Jurkat, Clone E6-1 (cell line): ENCODE measurements at places on chromosomes 4 and X.

GRCh38 chr4:48774760-48775710 lies 5.0 kb downstream of the FRYL start:
- no peak for DNase-seq

GRCh38 chrX:40996886-40997530 lies 88.2 kb upstream of the USP9X start:
- peak; percentile 55 for DNase-seq

GRCh38 chr4:1239950-1240307 lies 9.0 kb downstream of the CTBP1 start:
- DNase-seq: no peak

DNA sequence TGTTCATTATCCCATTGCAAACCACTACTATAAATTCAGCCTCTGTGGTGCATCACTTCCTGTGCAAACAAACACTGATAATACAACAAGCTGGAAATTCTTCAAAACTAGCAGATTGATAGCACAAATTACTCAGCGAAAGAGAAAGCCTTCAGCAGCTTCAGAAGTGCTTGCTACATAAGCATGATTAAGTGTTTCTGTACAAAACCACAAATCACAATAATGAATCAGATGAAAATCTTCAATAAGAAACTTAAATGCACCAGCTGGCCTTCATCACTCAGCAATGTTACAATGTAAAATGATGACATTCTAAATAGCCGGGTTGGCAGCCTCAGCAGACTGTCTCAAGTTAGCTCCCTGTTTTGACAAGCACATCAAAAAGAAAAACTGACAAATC lies 262.2 kb downstream of the SPOCK3 start:
- no peak for DNase-seq

GRCh38 chr4:162847945-162848549 lies 318.6 kb downstream of the NAF1 start:
- no peak for DNase-seq

DNA sequence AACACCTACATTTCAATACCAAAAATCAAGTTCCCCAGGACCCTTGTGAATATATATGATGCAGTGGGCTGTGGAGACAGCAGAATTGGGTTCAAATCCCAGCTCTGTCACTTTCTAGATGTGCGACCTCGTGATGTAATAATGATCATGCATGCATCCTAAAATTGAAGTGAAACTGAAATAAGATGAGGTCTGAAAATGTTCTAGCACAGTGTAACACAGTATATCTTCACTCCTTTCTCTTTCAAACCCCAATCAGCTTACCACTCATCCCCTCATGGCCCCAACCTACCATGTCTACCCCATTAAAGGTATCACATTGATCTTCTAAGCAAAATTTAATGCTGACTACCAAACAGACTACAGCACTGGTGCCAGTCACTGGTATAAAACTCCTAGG lies 69.9 kb upstream of the BRS3 start:
- DNase-seq: no peak

DNA sequence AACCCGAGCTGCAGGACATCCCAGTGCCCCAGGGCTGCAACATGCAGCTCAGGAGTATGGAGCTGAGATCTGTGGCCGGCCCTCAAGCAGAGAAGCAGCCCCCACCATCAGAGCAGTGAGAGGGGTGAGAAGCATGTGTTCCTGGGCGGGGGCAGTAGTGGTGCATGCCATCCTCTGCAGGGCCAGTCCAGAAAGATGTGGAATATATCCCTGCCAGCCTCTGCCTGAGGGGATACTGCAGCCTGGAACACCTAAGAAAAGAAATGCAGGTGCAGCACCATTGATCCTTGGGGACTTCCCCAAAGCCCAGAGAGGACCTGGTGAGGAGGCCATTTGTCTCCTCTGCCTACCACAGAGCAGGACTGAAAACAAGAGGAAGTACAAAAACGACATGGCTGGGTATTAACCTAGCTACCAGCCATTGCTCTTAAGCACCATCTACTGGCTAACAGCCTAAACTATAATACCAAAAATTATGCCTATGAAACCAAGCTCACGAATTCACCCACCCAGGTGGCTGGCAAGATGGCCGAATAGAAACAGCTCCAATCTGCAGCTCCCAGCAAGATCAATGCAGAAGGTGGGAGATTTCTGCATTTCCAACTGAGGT lies 158.8 kb downstream of the ADGRA3 start:
- DNase-seq: peak; percentile 43

- no peak for DNase-seq
Observed at GRCh38 chr4:184171011-184171410, 46.7 kb downstream of the ENPP6 start.
